Suppressor macrophage (primary cell): ENCODE measurements at places on chromosomes 5 and 9.

- DNase-seq: no peak
These were observed 16.3 kb downstream of the ROR2 start for GRCh38 chr9:91933556-91934352.

- DNase-seq: no peak
These were observed 6.4 kb upstream of the SLC2A8 start for GRCh38 chr9:127390563-127390962.

DNA sequence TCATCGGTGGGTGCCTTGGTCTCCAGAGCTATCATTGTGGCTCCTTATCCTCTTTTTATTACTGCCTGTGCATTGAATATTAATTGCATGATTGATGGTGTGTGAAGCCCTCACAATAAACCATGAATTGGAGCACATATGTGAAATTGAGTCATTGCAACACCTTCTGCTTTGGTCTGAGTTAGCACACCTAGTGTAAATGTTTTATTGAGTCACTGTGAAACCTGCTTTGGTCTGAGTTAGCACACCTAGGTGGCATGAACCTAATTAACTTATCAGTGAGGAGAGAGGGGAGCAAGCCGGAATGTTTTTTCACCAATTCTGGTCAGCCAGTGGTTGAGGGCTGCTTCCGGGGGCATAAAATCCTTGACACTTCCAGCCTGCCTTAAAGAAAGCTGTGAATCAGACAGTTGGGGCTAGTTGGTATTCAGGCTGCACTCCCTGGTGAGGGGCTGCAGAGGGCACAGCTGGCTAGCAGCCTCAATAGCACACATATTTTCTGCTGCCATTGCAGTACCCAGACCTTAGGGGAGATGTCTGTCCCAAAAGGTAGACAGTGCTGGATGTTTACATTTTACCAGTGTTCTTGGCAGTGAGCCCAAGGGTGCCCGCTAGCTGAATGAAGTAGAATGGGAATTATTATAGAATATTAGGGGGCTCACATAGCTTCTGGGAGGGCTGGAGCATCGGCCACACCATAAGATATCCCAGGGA, 76.5 kb upstream of the GOLM1 start:
- no peak for DNase-seq

- peak; percentile 72 for DNase-seq
These were observed 58.7 kb upstream of the CTSL start for GRCh38 chr9:87667164-87667738.

GRCh38 chr9:126240835-126241234, 85.8 kb upstream of the MVB12B start:
- DNase-seq: no peak

- DNase-seq: no peak
These were observed 184.7 kb downstream of the AOPEP start for GRCh38 chr9:94911211-94911610.

GRCh38 chr5:464446-464842, 21.5 kb downstream of the EXOC3 start:
- DNase-seq: no peak

DNA sequence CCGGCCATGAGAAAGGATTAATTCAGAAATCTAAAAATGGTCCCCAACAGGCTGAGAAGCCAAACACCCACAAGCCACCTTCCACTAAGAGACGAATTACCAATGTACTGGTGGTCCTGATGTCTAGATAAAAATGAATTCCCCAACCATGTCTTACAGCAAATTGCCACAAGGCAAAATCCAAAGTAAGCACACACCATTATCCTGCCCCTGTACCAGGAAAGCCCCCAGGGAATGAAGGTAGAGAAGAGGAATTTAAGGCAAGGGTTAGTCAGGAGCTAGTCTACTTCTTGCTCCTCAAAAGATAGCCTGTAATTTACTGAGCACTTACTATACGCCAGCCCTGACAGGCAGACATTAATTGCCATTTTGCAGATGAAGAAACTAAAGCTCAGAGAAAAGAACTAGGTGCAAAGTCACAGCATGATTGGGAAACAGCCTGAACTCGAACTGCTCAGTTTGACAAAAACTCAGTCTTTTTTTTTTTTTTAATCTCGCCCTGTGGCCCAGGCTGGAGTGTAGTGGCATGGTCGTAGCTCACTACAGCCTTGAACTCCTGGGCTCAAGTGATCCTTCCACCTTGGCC, 64.3 kb downstream of the RAPGEF1 start:
- DNase-seq: peak; percentile 57

GRCh38 chr9:99860266-99860665, 38.6 kb downstream of the NR4A3 start:
- DNase-seq: no peak

- no peak for DNase-seq
These were observed 6.8 kb upstream of the ANGPTL2 start for GRCh38 chr9:127129073-127129717.

GRCh38 chr9:127183814-127184582, 61.6 kb upstream of the ANGPTL2 start:
- no peak for DNase-seq

DNA sequence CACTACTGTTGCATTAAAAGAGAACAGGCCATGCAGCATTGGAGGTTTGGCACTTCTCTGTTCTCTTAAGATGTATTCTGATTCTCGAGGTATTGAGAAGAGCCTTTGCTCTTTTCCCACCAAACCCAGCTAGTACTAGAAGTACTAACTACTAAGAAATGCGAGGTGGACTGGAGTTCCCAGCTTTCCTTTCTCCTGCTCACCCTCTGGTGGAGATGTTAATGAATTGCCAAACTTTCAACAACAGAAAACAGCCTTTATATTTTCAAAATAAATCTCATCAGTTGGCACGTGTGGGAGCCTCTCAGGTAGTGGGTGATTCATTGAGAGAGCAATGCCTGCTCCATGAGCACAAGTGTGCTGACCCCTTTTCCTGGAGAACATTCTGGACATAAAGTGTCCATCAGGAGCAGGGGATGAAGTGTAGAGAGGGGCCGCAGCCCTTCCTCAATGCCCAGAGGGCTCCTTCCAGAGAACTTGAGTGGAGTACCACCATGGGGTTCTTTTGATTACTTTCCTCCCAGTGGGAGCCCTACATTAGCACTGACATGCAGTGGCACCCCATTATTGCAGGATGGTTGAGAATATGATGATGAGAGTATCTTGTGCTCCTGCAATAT, 45.7 kb downstream of the TMEM174 start:
- DNase-seq: no peak

- no peak for DNase-seq
These were observed 12.1 kb downstream of the PCDH1 start for GRCh38 chr5:141866096-141866495.

- DNase-seq: no peak
These were observed 20.4 kb downstream of the BDP1 start for GRCh38 chr5:71475788-71476384.

- DNase-seq: no peak
These were observed 49.4 kb upstream of the ZBTB43 start for GRCh38 chr9:126755317-126755875.

GRCh38 chr5:133728475-133728874, 116.1 kb upstream of the FSTL4 start:
- no peak for DNase-seq
